ENCODE measurements at places on chromosomes 7 and 10.

DNA sequence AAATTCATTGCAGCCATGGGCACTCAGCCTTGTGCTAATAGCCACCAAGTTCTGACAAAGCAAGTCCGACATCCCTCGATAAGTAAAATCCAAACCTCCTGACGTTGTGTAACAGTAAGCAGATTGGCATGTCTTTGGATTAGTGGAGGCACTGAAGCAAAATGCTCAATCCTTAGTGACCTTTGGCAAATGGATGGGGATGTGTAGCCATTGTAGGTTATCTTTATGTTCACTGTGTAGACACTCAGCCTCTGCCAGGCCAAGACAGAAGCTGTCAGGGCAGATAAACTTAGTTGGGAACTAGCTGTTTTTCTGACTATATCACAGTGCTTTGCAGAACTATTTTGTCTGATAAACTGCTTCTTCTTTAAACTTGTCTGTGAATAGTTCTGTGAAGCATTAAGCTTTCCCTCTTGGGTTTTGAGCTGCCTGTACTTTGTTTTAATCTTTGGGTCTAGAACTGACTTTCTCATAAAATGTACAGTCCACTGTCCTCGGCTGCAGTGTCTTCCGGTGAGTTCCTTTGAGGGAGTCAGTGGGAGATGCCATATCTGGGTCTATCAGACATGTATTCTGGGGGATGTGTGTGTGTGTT, 220.8 kb downstream of the LRMDA start:
- no peak for DNase-seq

GRCh38 chr7:151152643-151153513, 14.6 kb downstream of the GBX1 start:
- DNase-seq = no peak

- DNase-seq = no peak
Observed at GRCh38 chr10:16893664-16894063, 76.4 kb upstream of the RSU1 start.

DNA sequence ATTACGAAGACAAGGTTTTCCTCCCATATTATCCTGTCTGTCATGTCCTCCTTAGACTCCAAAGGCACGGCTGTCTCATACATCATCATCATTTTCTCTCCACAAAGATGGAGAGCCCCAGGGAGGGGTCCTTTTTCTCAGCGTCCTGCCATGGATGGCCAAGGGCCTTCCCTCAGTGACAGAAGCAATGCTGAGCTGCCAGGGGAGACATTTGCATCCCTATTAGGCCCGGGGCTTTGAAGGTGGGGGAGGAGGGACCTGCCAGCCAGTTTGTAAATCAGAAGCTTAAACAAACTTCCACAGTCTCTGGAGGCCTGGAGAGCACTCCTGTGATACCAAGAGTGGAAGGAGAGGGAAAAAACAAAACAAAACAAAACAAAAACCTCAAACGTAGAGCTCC, 112.4 kb upstream of the ADO start:
- DNase-seq = no peak

- no peak for DNase-seq
Observed at GRCh38 chr7:117004899-117005298, 51.6 kb downstream of the ST7 start.

DNA sequence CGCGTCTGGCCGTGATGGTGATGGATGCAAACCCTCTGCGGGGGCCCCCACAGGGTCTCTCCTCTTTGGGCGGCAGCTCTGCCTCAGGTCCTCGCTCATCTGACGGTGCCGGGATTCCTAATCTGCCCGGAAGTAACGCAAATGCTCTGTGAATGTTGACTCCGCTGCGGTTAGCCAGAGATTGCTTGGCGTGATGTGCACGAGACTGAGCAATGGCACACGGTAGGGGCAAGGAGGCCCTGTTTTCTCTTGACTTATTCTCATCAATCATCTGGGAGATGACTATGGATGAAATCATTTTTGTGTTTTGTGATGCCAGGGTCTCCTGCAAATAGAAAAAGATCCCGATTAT, 116.5 kb upstream of the ADAM12 start:
- DNase-seq = no peak

DNA sequence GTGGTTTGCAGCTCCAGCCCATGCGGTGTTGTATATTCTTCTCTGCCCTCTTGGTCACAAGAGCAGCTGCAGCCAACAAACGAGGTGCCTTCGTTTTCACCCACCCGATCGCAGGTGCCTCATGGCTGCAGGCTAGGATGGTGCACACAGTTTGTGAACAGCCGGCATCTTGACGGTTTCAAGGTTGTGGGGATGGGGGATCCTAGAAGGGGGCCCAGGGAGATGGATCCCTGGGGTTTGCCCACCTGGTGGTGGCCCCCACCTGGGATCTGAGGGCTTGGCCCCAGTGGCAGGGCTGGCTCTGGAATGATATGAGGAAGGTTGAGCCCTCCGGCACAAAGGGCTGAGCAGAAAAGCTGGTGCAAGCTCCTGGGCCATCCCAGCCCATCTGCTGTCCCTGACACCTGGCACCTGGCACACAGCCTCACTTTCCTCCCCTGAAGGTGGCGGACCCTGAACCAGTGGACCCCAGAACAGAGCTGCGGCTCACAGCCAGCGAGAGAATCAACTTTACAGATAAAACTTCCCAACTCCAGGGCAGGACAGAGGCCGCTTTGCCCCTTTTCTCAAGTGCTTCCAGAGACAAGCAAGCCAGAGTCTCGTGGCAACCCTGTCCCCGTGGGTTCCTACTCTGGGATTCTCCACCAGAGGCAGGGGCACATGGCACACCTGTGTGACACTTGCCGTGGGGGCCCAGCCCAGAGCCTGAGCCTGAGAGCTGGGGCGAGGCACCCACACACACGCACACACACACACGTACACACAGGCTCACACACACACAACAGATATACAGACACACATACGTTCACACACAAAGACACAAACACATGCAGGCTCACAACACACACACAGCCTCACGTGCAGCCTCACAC, 177.3 kb upstream of the PPP2R2D start:
- no peak for DNase-seq

DNA sequence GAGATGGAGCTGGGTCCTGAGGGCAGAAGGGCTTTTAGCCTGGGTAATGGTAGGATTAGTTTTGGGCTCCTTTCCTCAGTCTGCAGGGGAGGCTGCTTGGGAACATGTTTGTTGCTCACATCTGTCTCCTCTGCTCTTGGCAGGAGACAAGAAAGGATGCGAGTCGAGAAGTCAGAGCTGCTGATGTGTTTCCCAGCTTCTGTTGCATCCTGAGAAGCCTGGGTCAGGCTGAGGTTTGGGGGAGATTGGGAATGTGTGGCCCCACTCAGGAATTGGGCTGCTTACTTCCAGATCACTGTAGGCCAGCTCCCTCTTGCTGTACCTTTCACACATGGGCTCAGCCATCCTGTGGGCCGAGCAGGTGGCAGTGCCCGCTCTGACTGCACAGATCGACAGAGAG, 79.2 kb downstream of the CCNY start:
- DNase-seq = no peak

DNA sequence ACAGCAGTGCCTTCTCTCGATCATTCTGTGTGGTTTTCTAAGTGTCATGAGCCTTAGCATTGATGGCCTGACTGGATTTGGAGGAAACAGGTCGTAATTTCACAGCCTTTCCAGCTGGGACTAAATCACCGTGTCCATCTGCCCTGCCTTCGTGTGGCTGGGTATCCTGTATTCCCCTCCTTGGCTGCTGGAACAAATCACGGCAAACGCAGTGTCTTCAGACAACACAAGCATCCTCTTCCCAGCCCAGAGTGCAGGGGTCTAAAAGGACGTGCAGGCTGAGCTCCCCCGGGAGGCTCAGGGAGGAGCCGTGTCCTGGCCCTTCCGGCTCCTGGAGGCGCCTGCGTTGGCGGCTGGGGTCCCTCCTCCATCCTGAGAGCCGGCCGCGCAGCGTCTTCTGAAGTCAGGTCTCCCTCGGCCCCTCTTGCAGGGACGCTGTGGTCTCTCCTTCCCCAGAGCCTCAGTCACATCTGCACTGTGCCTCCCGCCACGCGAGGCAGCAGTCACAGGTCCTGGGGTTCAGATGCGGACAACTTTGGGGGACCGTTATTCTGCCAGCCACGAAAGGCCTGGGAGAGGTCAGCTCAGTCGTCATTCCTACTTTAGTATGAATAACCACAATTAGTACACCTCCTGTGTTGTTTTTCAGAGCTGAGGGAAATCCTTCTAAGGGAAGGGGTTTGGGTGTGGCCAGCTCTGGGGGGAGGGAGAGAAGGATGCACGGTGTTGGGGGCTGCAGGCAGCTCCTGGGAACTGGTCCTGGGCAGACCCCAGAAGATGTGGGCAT, 41.1 kb downstream of the FAM20C start:
- DNase-seq = no peak

DNA sequence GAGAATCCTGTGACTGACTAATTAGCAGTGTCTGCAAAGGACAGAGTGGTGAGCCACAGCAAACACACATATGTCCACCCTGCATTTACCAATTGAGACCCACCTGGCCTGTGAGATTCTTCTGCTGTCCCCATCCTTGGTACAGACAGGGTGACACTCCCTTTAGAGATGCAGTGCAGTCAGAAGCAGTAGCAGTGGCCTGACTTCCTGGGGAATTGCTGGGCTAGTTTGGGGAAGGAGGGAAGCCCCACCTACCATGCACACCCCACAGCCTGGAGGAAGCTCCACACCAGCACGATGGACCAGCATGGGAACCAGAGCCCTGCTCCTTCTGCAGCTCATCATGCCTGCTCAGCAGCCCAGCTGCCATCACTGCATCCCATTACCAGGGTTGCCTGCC, 924.9 kb upstream of the ZNF722 start:
- no peak for DNase-seq

DNA sequence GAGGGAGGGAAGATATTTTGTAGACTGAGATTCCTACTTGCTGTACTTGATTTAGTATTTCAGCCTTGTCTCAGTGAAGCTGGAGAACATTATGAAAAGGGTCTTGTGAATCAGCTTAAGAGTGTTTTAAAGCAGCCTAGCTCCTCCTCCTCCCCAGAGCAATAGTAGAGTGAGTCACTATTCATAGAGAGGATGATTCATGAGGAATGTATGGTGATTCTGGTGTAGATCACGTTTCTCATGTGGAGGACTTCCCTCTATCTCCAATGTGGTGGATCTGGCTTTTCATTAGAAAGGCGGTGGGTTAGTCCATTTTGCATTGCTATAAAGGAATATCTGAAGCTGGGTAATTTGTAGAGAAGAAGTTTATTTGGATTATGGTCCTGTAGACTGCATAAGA, 340.1 kb upstream of the CHRM2 start:
- DNase-seq = no peak

DNA sequence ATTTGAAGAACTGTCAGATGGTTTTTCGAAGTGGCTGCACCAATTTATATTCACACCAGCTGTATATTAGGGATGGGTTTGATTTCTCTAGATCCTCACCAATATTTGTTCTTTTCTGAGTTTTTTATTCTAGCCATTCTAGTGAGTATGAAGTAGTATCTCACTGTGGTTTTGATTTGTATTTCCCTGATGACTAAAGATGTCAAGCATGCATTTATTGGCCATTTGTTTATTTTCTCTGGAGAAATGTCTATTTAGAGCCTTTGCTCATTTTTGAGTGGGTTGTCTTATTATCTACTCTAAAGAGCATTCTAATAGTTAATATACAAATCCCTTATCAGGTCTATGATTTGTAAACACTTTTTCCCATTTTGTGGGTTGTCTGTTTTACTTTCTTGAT, 123.9 kb downstream of the PCLO start:
- DNase-seq = no peak

DNA sequence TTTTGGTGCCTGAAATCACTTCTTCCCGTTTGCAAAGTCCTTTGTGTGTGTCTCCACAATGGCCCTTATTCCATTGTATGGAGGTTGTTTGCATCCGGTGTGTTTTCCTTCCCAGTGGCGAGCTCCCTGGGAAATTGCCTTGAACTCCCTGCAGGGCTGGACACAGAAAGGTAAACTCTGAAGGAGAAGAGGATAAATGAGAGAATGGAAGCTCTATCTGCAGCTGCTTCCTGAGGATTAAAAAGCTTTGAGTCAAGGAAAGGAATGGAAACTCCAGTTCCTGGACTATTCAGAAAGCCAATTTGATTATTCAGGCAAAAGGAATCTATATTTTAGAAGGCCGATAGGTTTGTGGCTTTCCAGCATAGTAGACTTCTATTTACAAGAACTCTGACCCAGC, 4.4 kb upstream of the GRK5 start:
- DNase-seq = no peak

DNA sequence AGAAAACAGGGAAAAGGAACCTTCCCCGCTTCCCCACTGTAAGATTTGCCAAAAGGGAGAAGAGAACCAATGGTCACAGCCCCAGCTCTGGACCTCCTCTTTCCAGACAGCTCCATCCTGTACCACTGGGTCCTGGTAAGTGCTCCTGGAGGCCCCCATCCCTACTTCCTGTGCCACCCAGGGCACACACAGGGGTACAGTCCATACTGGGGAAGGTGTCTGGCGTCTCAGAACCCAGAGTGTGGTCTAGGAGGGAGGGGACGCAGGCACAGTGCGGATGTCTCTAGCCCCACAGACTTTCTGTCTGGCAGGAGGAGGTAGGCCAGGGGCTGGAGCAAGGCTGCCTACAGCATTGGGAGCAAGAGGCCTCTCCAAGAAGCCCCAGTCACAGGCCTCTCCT, 213.3 kb upstream of the IGFBP3 start:
- no peak for DNase-seq

DNA sequence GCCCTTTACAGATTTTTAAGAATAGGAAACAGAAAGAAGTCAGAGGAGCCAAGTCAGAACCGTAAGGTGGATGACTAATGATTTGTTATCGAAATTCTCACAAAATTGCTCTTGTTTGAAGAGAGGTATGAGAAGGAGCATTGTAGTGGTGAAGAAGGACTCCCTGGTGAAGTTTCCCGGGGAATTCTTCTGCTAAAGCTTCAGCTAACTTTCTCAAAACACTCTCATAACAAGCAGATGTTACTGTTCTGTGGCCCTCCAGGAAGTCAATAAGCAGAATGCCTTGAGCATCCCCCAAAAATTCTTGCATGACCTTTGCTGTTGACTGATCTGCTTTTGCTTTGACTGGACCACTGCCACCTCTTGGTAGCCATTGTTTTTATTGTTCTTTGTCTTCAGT, 152.9 kb downstream of the HGF start:
- DNase-seq = no peak

DNA sequence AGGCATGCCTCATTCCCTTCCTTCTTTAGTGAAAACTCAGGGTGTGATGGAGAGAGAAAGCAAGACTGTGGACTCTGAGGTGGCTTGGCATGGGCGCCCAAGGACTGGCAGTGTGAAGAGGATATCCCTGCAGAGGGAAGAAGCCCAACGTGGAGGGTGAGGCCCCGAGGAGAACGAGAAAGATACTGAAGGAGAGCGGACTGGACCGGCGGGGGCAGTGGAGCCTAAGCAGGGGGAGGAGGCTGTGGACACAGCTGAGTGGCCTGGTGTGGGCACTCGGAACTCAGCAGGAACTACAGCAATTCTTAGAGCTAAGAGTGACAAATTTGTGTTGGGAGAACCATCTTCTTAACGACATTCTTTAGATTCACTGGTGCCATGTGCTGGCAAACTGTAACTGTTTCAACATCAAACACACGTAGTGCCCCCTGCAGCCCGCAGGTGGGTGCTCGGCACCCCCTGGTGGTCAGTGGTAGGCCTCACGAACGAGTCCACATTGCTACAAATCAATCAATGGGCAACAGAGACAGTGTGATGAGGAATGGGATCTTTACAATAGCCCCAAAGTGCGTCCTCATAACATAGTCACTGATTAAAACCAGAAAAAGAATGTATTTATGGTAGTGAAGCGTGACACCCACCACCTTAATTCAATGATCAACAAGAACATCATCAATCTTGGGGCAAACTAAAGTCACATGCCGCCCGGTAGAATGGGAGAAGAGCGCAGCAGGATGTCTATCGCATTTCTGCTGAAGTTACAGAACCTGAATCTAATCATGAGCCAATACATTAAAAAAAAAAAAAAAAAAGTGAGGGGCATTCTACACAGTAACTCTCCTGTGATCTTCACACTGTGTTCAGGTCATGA, 2.0 kb upstream of the SFTPA1 start:
- no peak for DNase-seq

All from chondrocyte (in vitro differentiated cells).